ENCODE measurements at places on chromosomes 1 and 21. TPM values are rescaled to one million over a fixed set of nuclear protein-coding genes. Genes with fewer than 3 reads are reported as not detected.

DNA sequence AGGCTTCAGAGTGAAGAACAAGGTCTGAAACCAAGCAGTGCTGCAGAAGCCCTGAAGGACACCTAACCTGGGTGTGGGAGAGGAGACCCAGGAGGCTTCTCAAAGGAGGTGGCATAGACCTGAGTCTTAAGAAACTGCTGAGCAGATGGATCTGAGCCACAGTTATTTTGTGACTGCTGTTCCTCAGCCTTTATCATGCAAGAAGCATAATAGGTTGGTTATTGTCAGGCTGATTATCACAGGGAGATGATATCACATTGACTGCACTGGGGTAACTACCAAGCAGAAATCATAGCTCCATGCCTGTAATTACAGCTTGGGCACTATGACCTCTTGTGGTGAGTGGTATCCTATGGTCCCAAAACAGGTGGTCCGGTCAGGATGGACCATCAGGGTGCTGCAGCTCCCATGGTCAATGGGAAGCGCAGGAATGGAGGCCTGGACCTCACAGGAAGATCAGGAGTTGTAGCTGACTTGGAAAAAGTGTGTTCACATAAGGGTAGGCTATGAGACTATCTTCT, 11.5 kb upstream of the ATP2B4 start:
- no peak for DNase-seq

GPA33 gene
- not detected for total RNA-seq

GRCh38 chr1:231390071-231390470, 32.0 kb downstream of the EGLN1 start:
- DNase-seq = no peak

DNA sequence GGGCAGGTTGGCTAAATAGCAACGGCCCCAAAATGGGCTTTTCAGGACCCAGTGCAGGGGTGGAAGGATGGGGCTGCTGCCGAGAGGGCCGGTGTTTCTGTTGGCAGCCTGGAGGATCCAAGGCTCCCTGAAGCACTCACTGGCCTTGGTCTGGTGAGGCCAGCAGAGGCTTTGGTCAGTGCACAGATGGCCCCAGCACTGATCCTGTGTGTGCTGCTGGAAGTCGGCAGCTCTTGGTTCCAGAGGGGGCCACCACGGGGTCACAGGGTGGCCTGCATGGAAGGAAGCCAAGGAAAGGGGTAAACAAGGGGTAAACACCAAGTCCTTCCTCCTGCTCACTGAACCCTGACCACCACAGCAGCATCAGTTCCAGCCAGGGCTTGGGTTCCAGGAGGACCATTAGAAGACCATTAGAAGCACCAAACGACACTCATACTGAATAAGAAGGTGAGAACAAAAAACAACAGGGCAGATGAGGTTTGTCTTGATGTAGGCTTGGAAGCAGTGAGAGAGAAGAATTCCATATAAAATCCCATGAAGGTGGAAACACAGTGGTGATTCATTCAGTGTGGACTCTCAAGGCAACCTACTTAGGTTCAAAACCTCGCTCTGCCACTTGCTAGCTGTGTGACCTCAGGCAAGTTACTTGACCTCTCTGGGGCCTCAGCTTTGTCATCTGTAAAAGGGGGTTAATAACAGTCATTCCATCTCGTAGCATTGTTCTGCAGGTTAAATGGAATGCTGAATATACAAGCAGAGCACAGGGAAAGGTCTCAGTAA, 184.5 kb downstream of the RUNX1 start:
- DNase-seq = no peak

GRCh38 chr1:75257424-75257823, 123.2 kb downstream of the LHX8 start:
- DNase-seq = no peak

DNA sequence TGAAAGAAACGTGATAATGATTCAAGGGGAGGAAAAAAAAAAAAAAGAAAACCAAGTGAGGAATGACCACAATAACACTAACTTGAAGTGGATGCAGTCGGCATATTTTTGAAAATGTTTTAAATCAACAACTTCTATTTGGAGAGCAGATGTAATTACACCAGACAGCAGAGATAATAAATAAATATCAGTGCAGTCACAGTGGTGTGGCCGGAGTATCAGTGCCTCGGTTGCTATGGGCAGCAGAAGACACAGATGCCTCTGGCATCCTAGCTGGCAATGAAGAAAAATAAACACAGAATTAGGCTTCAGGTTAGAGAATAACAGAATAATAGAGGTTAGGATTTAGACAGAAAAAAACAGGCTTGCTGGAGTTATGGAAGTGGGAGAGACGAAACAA, 888.3 kb downstream of the LTN1 start:
- no peak for DNase-seq

GRCh38 chr1:147786536-147786935, 26.1 kb upstream of the GJA5 start:
- no peak for DNase-seq

- peak; percentile 49 for DNase-seq
Measured at GRCh38 chr1:167297222-167298214, 76.8 kb downstream of the POU2F1 start.

SMCP gene
- total RNA-seq = not detected

DNA sequence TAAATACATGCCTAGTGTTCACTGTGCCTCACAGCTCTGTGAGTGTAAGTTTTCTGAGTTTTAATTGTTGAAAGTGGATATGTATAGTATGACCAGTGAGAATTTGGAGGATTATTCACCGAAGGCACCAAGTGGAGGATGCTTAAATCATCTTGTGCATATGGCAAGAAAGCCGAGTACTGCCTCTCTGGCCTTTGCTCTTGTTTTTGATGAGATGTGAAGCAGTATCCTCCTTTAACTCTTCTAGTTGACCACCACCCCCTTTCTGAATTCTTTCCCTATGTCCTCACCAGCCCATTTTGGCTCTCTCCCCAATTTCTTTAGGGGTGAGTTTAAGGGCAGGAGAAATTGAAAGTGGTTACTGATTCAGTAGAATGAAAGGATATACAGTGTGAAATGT, 130.4 kb downstream of the SYT2 start:
- DNase-seq = no peak

FCRLB gene
- total RNA-seq = not detected

GRCh38 chr1:214967865-214968575, 114.5 kb upstream of the KCNK2 start:
- no peak for DNase-seq

FAM167B gene
- 1.6 TPM for total RNA-seq

GRCh38 chr21:35923971-35924370, 136.4 kb downstream of the SETD4 start:
- DNase-seq = no peak

DNA sequence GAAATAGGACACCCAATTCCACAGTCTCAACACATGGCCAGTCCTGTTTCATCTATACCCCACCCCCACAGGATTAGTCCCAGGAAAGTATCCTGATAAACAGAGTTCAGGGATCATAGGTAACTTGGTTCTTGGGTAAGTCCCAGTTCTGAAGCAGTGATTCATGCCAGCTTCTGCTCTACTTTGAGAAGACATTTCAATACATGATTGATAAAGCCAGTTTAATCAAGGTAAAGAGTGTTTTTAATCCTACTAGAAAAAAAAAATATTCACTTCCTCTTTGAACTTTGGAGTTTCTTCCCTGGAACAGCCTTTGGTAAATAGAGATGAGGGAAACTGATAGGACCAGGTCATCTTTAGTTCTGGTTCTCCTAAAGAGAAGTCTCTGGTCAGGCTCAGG, 142.4 kb downstream of the TLR5 start:
- DNase-seq = no peak

ERG gene
- 0.58 TPM for total RNA-seq

IFNLR1 gene
- total RNA-seq = 6.1 TPM

JAM2 gene
- 32.1 TPM for total RNA-seq

- DNase-seq = no peak
Measured at GRCh38 chr1:198121056-198121826, 35.6 kb upstream of the NEK7 start.

DNA sequence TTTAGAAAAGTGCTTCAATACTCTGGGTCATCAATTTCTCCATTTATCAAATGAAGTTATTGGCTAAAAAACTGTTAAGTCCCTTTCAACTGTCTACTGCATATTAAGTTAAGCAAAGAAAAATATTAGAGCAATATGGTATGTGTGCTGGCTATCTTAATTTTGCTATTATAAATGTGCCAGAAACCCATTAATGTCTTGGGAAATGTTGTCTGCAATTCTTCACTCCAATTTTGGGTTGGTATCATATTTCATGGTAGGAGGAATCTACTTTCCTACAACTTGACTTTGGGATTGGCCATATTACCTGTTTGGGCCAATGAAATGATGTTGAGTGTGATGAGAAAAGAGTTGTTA, 1063.9 kb downstream of the PLA2G4A start:
- no peak for DNase-seq

DNA sequence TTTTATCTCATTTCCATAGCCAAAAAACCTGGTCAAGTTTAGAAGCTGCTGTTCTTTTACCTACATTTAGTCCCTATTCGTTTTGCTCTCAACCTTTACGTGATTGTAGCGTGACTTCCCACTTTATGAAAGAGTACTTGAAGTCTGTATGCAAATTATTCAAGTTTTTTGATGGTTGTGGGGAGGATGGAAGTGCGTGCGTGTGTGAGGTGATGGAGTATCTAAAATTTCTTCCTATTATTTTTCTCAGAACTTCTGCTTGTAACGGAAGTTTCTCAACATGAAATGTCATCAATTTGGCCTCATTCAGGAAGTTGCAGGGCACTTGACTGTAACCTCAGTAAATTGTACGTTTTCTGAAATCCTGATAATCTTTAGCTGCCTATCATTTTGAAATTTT, 64.0 kb downstream of the SAMSN1 start:
- no peak for DNase-seq

KRTAP11-1 gene
- not detected for total RNA-seq

TENT5C gene
- 13.4 TPM for total RNA-seq

GRCh38 chr21:18155508-18156193, 89.0 kb upstream of the CHODL start:
- peak; percentile 30 for DNase-seq

GNB1 gene
- 195 TPM for total RNA-seq

GRCh38 chr1:36126797-36127500, 1.9 kb upstream of the COL8A2 start:
- DNase-seq = no peak

DNA sequence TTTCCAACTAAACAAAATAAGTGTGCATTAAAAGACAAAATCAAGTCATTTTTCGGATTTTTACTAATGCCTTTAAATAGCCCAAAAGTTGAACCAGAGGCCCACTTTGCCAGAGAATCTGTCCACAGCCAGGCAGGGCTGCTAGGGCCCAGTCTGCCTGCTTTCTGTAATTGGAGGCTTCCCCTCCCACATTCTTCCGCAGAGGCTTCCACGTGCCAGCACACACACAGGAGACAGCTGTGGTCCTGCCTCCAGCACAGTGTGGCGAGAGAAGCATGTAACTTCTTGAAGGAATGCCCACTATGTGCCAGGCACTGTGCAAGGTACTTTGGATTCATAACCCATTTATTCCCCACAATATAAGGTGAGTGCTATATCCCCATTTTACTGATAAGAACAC, 11.3 kb upstream of the PDZK1IP1 start:
- no peak for DNase-seq

DNA sequence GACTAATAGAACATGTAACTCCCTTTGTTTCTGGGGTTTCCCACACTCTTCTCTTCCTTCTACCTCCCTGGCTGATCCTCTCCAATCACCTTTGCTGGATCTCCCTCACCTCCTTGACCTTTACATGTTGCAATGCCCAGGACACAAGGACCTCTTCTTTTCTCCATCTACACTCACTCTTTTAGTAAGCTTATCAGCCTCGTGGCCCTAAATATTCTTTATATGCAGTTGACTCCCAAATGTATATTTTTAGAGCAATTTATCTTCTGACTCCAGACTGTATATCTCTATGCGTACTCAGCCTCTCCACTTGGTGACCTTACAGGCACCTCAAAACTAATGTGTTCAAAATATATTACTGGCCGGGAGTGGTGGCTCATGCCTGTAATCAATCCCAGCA, 18.4 kb upstream of the CLSPN start:
- DNase-seq = no peak

LPAR3 gene
- 2.0 TPM for total RNA-seq

DNA sequence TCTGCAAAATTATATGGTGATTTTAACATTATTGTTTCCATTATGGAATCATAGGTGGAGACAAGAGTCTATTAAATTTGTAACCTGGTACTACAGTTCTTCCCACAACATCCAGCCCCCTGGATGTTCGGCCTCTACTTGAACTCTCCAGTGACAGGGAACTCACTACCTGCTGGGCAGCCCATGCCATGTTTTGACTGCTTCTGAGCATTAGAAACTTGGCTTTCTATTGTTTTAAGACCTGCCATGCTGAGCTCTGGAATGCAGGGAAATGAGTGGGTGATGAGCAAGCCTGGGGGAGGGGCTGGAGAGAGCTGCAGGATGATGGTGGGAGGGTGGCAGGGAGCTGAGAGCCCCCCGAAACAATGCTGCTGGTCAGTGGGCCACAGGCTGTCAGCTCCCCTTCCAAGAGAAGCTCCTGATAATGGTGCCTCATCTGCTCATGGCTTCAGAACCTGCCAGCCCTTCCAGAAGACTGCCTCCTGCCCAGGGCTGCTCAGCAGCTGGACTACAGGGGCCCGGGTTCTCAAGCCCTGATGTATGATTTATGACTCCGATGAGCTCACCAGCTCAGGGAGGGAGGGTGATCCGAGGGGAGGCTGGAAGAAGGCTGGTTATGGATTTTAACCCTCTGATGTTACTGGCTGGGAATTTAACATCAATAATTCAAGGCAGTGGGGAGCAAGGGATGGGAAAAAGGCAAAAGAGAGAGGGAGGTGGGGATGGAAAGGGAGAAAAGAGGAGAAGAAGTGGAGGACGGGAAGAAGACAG, 205.0 kb downstream of the HIVEP3 start:
- no peak for DNase-seq

ICOSLG gene
- total RNA-seq = 5.0 TPM

- no peak for DNase-seq
Measured at GRCh38 chr1:223411309-223411708, 18.1 kb downstream of the CCDC185 start.

DNA sequence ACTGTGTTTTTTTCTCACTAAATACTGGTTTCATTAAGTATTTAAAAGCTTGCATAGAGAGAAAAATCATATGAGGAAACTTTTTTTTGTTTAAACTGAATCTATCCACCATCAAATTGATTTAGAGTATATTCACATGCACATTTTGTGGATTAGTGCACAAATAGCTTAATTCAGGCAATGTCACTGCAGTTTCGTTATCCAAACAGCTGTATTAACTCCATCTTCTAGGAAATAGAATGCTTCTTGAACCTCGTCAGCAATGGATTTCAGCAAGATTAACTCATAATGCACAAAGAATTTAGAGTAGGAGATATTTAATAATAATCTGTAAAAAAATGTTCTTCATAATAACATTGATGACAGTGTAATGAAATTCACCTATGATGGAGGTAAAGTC, 37.5 kb downstream of the NEXN start:
- DNase-seq = no peak
